ENCODE measurements at places on chromosomes 5 and 9.

- no peak for DNase-seq
Observed at GRCh38 chr5:62542720-62543119, 35.9 kb upstream of the LRRC70 start.

DNA sequence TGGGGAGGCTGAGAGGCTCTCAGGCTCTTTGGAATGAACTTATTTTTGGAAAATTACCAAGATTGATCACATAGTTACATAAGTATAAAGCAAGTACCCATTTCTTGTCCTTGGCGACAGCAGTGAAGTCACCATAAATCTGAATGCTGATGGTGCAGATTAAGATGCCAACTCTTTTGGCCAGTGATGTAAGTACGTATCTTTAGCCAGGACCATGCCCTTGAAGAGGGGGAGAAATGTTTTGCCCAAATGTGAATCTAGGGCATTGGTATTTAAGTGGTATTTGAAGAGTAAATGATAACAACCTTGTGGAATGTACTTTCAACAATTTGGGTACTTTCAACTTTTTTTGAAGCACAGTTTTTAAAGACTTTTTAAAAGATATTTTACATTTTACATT lies 68.2 kb upstream of the RAD23B start:
- no peak for DNase-seq

GRCh38 chr5:143771189-143771588 lies 40.8 kb upstream of the HMHB1 start:
- DNase-seq, result no peak

DNA sequence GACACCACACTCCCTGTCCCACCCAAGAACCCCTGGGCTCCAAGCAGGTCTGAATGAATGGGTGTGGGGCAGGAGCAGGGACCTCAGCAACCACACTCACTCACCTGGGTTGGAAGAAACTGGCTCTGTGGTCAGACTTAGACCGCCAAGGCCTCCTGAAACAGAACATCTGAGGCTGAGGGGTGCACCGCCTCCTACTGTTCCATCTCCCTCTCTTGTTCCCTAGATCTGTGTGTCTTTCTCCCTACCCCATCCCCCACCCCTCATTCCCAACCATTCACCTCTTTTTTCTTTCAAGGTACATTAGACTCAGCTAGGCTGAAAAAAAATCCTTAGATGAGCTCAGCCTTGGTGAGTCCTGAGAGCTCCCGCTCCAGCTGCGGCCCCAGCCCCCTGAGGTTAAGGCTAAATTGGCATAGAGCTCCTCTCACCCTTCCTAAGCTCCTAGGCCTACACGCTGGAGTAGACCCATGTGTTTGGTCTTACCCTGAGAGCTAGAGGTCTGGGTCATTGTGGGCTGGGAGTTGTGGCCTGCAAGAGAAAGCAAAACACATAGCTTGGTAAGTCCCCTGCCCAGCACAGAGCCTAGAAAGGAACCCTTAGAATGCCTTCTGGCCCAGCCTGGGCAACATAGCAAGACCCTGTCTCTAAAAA lies 4.8 kb downstream of the ECSCR start:
- DNase-seq, result no peak

DNA sequence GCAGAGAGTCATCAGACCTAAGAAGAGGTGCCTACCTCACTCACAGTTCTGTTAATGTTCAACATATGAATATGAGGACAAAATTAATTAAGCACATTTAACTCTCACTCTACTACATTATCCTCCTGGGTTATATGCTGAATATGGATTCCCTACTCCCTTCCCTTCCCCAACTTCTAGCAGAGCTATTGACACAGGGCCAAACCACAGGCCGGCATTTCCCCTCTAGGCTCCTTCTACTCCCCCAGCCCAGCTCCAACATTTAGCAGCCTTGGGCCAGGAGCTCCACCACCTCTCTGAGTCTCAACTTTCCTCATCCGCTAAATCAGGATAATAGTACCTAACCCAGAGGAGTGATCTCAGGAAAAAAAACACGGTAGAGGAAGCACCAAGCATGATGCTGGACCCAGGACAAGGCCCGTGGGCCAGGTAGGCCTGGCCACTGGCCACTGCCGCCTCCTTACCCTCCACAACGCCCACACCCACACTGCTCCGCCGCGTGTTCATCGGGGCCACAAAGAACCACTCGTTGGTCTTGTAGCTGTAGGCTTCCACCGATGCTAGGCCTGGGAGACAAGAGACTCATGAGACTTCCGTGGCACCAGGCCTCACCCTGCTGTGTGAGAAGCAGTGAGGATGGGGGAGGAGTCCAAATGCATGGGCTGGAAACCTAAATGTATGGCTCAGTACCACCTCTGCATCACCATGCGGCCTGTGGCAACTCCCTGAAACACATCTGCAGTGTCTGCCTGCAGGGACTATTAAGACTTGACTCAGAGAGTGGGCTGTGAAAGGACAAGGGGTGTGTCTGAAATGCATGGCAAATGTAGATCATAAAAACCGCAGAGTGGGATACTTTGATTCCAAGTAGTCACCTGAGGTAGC lies 98.8 kb downstream of the KLHL3 start:
- no peak for DNase-seq

GRCh38 chr5:149740866-149741459 lies 10.9 kb downstream of the PPARGC1B start:
- no peak for DNase-seq

DNA sequence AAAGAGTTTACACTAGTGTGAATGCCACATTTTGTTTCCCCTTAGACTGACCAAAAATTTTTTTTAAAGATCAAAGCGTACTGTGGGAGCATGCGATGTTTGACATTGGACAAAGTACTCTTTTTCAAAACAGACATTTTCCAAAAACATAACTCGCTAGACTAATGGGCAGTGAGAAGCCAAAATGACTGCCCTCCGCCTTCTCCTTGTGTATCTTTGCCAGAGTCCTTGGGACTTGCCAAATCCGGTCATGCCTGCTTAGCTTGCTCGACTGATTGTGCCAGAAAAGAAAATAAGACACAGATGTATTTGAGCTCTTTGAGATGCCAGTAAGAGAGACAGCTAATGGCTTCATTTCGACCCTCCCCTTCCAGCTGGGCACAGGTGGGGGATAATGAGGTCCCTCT lies 157.5 kb downstream of the MAPKAP1 start:
- DNase-seq, result no peak

GRCh38 chr5:84685121-84685894 lies 300.6 kb upstream of the EDIL3 start:
- DNase-seq, result no peak

DNA sequence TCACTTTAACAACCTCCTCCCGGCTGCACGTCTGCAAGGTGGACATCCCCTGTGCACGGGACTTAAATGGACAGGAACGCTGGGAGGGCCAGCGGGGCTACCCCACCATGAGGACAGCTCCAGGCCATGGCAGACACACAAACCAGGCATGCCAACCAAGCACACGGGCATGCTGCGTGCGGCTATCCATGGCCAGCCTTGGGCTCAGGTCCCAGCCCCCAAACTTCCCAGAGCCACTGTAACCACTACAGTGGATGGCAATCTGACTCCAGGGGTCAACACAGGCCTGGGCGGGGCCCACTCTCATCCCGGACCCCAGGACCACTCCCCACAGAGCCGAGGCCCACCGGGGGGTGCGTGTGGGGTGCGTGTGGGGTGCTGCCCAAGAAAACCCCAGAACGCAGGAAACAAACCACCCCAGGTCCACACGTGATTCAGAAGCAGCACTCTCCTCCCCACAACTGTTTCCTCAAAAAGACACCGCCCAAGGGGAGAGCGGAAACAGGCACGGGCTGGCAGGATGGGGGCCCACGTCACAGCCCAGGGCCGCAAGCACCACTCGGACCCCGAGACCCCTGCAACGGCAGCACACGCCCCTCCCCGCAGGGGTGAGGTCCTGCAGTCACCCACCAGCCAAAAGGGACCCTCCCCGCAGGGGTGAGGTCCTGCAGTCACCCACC lies 7.4 kb downstream of the SLC12A7 start:
- peak; percentile 87 for DNase-seq

- no peak for DNase-seq
Observed at GRCh38 chr9:122221183-122221811, 7.5 kb downstream of the LHX6 start.

DNA sequence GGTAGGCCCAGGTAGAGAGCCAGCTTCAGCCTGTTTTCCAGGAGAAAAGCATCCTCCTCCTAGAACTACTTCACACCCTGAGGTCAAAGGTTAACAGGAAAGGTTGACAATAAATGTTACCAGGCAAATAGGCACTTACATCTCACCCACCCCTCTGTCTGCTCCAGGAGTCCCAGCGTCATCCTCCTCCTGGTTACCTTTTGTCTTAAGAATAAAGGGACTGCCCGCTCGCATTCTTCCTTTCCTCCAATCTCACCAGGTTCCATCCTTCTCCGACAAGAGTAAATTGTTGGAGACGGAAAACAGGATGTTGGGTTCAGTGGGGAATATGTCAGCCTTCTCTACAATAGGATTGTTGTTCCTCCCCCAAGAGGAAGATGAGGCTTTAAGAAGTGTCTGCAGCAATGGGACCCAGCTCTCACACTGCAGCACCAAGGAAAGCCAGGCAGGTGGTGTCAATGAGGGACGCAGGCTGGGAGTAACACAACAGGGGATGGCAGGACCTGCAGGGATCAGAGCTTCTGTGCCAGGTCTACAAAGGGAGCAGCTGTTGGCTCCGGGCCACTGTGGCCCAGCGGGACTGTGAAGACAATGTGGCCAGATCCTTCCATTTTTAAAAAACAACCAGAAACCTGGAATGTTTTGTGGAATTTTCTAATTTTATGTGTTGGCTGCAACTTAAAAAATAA lies 29.0 kb downstream of the FAT2 start:
- DNase-seq, result no peak

GRCh38 chr5:38554403-38554802 lies 2.0 kb downstream of the LIFR start:
- no peak for DNase-seq

DNA sequence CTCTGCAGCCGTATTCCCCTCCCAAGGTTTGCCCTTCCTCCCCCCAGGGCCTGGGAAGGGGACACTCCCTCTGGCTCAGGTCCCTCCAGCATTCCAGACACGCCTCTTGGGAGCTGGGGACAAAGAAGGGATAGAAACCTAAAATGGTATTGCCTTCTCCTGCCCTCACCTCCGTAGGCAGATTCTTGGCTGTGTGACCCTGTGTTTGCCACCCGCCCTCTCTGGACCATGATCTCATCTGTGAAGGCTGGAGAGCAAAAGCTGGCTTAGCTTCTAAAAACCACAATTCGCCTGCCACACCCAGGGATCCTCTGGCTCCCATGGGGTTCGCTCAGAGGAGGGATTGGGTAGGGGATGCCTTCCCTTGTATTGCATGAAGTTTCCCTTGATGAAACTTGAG lies 7.7 kb downstream of the AQP3 start:
- DNase-seq, result no peak

GRCh38 chr9:72681283-72681630 lies 159.8 kb downstream of the TMC1 start:
- DNase-seq, result no peak

- no peak for DNase-seq
Observed at GRCh38 chr5:173907686-173908371, 19.7 kb downstream of the CPEB4 start.

DNA sequence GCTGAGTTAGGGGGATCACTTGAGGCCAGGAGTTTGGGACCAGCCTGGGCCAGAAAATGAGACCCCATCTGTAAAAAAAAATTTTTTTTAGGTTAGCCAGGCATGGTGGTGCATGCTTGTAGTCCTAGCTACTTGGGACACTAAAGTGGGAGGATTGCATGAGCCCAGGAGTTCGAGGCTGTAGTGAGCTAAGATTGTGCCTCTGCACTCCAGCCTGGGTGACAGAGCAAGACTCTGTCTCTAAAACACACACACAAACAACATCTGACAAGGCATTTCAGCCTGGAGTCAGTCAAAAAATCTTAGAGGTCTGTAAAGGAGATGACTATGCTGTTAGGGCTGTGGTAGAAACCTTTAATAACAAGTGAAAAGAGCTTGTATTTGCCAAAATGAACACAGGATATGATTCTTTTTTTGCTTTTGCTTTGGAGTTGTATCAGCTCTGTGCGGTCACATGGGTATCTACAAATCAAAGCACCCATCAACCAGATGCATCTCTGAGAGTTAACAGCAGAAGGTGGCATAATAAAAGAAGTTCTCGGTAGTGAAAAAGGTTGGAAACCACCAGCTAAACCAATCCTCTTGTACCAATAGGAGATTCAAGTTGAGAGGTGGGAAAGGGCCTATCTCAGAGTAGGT lies 3.6 kb upstream of the PSMD5 start:
- DNase-seq, result no peak

GRCh38 chr9:137764981-137765380 lies 112.6 kb upstream of the CACNA1B start:
- DNase-seq, result no peak

- DNase-seq, result no peak
Observed at GRCh38 chr9:124440786-124441185, 9.5 kb upstream of the ADGRD2 start.

GRCh38 chr5:160366230-160366629 lies 4.2 kb downstream of the C1QTNF2 start:
- no peak for DNase-seq

DNA sequence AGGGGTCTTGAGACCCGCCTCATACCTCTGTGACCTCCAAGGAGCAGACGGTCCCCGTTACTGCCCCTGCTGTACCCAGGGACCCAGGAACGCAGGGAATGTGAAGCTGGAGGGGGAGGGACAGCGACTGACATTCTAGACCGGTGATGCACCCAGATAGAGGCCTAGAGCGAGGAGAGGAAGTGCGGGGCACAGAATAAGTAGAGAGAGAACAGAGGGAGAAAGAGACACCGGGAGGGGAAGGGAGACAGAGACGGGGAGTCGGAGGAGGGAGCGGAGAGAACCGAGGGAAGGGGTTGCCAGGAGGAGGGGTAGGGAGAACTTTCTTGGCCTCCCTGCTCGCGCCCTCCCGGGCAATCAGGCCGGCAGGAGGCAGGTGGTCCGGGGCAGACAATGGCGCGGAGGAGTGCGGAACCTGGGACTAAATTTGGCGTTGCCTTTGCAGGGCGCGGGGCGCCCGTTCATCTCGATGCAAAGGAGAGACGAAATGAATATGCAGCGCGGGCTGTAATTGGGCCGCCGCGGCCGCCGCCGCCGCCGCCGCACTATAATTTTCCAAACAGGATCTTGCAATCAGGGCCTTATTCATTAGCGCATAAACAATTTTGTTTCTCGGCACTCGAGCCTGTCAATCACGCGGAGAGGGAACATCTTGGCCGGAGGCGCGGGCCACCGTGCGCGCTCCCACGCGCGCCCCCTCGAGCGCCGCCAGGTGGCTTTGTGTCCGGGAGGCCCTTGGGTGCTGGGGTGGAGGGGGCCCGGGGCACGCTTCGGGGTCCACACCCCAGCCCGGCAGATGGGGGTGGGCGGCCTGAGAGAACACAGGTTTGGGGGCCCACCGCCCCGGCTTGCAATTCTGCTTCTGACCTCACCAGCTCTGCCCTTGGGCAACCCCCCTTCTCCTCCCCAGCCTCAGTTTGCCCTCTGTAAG lies 33.0 kb downstream of the NDUFA8 start:
- no peak for DNase-seq

DNA sequence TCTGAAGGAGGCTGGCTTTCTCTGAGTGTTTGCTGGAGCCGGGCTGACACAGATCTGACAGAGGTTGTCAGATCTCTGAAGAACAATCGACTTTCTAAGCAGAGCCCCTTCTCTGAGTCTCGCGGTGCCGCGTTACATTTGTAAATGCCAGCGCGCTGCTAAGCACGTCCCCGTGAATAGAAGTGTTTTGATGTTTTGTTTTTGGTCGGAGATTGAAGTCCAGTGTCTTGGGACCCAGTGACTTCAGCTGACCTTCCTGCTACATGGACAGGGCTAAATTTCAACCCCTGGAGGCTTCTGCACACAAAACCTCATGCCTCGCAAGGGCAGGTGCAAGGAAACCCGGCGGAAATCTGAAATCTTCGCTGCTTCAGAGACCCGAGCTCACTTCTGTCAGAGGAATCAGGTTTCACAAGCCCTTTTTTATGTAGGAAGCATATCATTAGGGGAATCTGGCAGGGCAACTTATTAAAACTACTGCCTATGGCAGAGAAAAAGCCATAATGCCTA lies 27.2 kb downstream of the NEUROG1 start:
- DNase-seq, result no peak
